Bone marrow (tissue), 2 donors: ENCODE measurements at places on chromosomes 13 and 19.

DNA sequence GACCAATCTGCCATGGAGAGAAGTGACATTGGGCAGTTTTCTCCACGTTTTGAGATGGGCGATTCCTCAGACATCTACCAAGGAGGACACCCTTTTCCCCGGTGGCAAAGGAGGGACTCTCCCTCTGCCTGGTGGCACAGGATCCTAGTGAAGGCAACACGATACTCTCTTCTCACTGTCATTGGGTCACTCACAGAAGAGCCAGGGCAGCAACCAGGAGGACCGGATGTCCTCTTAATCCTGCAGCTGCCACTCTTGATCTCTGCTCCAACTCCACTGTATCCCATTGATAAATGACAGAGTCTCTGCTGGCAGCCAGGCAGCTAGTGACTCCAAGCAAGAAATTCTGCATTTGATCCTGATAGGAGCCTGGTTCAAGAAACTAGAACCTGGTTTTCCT lies 42.2 kb downstream of the COL4A2 start:
- DNase-seq = no peak

GRCh38 chr13:99614465-99614885 lies 113.2 kb downstream of the TM9SF2 start:
- DNase-seq = no peak

DNA sequence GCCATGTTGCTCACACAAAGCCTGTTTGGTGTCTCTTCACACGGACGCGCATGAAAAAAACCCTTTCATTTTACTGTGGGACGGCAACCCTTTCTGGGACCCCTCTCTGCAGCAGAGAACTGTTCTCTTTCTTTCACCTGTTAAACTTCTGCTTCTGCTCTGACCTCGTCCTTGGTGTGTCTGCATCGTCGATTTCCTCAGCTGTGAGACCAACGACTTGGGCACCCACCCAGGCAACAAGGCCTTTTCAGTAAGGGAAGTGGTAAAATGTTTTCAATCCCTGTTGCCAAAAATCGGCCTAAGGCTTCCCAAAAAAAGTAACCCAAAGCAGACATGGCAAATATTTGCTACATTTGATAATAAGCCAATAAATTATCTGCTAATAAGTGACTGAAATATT lies 515.3 kb downstream of the IRS2 start:
- DNase-seq = no peak

DNA sequence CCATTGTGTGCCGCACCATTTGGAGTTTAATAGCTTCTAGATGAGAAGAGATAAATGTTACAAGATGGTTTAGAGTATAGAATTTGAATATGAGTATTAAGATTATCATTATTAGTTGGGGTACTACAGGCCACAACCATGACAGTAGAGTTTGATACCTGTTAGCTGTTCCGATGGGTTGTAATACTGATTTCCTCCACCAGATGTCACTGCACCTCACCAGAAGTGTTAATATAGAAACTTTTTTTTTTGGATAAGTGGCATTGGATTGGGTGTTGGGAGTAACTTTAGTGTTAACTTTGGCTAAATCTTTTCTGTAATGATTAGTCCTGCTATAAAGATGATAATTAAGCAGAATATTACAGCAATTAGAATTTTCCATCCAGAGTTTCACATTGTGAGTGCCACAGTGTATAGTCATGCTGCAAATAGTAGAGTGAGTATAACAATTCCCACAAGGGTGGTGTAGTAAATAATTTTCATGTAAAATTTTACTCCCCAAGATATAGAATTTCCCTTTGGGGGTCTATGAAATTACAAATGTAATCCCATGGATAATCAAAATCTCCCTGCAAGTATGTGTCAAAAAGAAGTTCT lies 56.3 kb downstream of the PSG3 start:
- no peak for DNase-seq

GRCh38 chr13:43422116-43422515 lies 364.7 kb downstream of the ENOX1 start:
- DNase-seq = no peak

GRCh38 chr13:110232142-110232541 lies 74.8 kb downstream of the COL4A1 start:
- DNase-seq = no peak

GRCh38 chr19:33419788-33420130 lies 46.2 kb downstream of the CEBPG start:
- no peak for DNase-seq

DNA sequence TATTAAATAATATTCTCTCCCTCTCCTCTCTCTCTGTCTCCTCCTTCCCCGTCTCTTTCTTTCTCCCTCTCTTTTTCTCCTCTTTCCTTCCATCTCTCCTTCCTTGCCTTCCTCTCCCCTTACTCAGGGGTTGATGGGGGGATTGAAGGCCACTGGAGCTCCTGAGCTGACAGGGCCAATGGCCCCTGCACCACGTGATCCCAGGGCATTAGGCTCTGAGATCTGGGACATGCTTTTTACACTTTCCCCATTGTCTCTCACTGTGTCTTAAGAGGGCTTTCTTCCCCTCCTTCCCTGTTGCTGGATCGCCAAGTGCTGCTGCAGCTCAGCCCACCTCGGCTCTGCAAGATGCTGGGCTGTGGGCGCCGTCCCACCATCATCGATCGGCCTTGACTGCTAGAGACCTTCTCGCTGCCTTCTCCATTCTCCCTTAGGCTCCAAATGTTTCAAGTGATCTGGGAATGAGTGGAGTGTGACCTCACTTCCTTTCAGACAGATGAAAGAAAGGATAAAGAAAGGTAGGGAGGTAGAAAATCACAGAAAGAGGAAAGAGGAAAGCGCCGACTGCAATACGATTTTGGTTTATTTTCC lies 42.2 kb downstream of the COL4A1 start:
- DNase-seq = no peak

GRCh38 chr19:5929625-5930024 lies 15.6 kb downstream of the CAPS start:
- no peak for DNase-seq

- no peak for DNase-seq
Measured at GRCh38 chr13:76636829-76637228, 249.4 kb downstream of the KCTD12 start.

DNA sequence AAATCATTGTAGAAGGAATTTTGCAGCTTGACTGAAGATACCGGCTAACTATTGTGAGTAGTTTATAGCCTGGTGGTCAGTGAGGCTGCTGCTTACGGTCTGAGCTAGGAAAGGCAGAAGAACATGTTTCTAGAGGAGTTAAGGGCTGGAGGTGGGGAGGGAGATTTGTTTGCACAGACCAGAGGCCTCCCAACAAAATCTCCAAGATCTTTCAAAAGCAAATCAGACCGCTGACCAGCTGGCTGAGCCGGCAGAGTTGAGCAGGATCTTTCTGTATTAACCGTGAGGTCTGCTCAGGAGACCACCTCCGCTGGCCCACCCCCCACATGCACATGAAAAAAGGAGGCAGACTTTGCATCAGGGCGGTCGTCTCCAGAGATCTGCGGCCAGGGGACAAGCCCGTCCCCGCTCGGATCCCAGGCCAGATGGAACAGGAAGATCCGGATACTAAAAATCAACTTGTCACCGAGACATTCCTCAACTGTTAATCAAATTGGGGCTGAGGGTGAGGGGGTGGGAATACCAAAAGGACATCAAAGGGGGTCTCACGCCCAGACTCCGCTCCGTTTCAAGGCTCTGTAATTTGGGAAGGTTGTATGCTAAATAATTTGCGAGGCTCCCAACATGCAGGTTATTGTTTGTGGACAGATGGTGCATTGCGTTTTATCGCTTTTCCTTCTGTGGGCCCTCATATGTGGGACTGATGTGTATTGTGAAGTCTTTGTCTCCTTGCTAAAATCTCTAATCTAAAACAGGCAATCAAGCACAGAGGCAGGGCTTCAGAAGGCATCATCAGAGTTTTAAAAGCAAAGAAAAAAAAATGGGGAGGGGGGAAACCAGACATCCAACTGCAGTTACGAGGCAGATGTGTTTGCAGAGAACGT lies 319.0 kb downstream of the ZNF536 start:
- DNase-seq = no peak

- no peak for DNase-seq
Measured at GRCh38 chr13:26420282-26420960, 137.1 kb upstream of the WASF3 start.

DNA sequence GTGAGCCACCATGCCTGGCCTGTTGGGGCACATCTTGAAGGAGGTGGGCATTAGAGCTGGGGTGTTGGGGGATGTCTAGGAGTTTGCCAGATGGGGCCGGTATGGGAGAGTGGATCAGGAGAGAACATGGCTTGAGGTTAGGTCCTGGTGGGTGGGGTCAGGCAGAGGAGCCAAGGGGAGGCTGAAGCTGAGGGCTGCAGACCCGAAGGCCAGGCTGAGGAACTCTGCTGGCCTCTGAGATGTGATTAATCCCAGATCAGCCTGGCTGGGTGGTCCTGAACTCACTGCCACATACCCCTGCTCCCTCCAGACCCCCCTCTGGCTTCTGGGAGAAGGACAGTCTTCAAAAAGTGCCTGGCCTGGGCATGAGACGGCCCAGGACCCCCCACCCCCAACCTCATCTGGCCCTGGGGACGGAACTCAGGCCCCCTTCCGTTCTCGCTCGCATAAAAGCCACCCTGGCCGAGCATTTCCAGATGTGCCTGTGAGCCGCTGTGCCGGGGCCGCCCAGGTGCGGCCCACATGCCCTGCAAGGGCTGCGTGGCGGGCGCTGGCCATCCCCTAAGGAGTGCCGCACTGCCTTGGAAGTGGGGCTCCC lies 2.7 kb downstream of the FSTL3 start:
- DNase-seq = no peak

- DNase-seq = no peak
Measured at GRCh38 chr19:49337267-49338022, 2.2 kb downstream of the CD37 start.

DNA sequence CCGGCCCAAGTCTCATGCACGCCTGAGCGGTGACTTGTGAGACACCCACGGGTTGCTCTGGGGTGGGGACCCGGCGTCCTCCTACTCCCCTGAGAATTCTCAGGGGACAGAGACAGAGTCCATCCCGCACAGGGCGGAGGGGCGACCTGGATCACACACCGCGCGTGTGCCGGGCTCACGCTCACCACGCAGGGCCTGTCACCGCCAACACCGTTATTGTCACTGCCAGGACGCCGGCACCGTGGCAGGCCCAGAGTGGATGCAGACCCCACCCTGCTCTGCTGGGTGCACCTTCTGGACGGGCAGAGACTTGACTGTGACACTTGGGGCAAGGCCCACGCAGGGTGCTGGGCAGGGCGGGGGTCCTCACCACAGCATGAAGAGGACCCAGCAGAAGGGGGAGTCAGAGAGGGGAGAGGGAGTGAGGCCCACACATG lies 16.2 kb downstream of the MOB3A start:
- DNase-seq = no peak

GRCh38 chr13:49464085-49464484 lies 20.0 kb downstream of the SETDB2 start:
- DNase-seq = no peak

- no peak for DNase-seq
Measured at GRCh38 chr19:40791349-40791748, 7.6 kb upstream of the EGLN2 start.

- DNase-seq = no peak
Measured at GRCh38 chr19:55691561-55692481, 16.8 kb downstream of the EPN1 start.

DNA sequence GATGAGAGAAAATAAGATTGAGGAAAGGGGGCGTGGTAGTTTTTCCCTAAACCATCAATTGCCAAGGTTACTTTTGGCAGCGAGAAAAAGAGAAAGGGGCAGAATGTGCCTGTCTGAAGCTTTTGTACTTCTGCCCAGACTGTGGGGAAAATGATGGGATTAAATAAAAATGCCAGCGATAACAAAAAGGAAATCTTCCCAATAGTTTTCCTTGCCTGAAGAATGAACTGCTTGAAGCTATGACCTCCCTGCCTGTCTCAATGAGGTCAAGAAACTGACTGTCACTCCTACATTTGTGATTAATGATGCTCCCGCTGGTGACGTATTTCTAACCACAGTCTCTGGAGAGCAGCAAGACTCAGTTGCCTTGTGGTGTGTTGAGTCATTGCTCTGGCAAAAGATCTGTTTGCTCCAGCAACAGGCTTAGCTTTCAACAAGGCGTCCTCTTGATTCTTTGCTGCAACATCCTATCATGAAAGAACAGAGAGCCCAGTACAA lies 1051.5 kb downstream of the DIAPH3 start:
- no peak for DNase-seq

GRCh38 chr13:99806671-99807070 lies 164.9 kb downstream of the ZIC5 start:
- DNase-seq = no peak

GRCh38 chr19:49786376-49786820 lies 19.6 kb downstream of the AP2A1 start:
- no peak for DNase-seq

DNA sequence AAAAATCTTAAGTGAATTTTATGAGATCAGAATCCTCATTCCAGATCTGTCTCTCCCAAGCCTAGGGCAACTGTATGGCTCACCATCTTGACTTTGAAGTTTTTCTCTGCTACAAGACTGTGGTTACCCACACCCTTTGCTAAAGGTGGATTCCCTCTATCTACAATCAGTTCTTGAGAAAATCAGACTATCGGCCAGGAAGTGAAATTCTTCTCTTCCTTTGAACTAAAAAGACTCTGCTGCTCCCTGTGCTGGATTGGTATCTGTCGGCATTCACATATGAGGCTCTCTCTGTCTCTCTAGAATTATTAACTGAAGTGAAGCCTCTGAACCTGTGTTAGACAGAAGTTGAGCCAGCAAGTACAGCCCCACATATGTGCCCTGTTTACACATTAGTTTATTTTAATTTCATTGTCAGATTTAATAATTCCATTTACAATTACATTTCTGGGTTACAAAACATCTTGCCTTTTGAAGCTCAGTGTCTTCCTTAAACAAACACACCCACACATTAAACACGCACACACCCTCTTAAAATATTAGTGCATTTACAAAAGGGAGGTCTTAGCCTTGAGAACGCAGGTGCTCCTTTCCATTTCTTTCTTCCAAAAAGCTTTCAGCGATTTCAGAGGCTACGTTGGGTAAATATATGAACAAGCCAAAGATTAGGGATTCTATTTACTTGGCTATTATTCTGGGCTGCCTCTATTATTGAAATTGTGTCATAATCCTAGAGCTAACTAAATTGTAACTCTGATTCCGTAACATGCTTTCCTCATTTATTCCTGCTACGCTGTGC lies 145.7 kb downstream of the MIPEP start:
- no peak for DNase-seq

DNA sequence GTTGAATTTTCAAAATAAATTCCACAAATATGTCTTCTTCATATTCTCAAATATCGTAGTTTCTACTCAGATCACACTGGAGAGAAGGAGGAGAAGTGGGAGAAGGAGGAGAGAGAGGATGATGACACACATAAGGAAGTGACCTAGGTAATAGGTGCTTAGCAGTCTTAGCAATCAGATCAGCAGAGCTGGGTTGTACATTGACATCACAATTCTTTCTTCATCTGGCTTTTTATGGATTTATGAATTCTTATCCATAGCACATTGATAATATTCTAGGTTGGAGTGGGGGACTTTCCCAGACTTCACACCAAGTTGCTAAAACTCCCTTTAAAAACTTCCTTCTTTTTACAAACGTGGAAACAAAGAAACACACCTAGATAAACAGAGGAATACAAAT lies 86.9 kb downstream of the FGF9 start:
- no peak for DNase-seq

- no peak for DNase-seq
Measured at GRCh38 chr13:33846303-33847062, 28.5 kb downstream of the RFC3 start.

- no peak for DNase-seq
Measured at GRCh38 chr19:31300422-31300821, 48.8 kb downstream of the TSHZ3 start.
